Progenitor cell of endocrine pancreas (in vitro differentiated cells): ENCODE measurements at places on chromosomes 7 and 10. TPM values are rescaled to one million over a fixed set of nuclear protein-coding genes. Genes with fewer than 3 reads are reported as not detected.

Gene C10orf67
- total RNA-seq, result 0.38 TPM in 1 of 2 replicates, not detected in the other

Gene MBL2
- total RNA-seq, result not detected in 2 replicates

Gene LRRD1
- 0.31 and 0.34 TPM in 2 replicates for total RNA-seq

Gene TACR2
- total RNA-seq, result not detected in 2 replicates

Gene TBL2
- 42.1 and 44.9 TPM in 2 replicates for total RNA-seq

Gene GARIN1A
- total RNA-seq, result 5.1 and 7.4 TPM in 2 replicates

Gene TCF7L2
- 103 and 109 TPM in 2 replicates for total RNA-seq

Gene SFRP4
- not detected in 2 replicates for total RNA-seq

Gene CTAGE6
- not detected in 2 replicates for total RNA-seq

Gene FANK1
- 2.5 and 3.2 TPM in 2 replicates for total RNA-seq

Gene PAPOLB
- 0.07 and 0.10 TPM in 2 replicates for total RNA-seq

Gene ZNF33A
- 54.8 and 54.9 TPM in 2 replicates for total RNA-seq

Gene IDI2
- total RNA-seq, result not detected in 2 replicates

Gene COBL
- 19.8 and 21.3 TPM in 2 replicates for total RNA-seq

Gene GPC2
- 64.0 and 65.2 TPM in 2 replicates for total RNA-seq

DNA sequence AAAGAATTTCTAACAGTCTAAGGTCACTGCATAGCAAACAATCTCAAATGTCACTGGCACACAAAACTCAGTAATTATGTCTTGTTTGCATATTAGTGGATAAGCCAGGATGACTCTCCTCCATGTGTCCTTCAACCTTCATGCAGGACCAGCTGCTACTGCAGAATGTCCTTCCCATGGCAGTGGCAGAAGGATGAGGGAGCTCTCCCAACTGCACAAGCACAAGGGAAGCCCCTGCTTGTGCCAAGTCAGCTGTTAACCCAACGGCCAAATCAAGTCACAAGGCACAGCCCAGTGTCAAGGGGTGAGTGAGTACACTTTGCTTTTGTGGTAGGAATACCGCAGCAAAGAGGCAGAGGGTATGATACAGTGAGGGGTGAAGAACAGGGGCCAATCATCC, 59.3 kb upstream of the VWC2 start:
- no peaks in the 10 kb centered on the region for H3K36me3 ChIP-seq
- DNase-seq, result no peak
- H3K4me3 ChIP-seq, result no peak overlapping the region
- no peak overlapping the region for H3K27ac ChIP-seq
- H3K27me3 ChIP-seq, result no peaks in the 10 kb centered on the region

DNA sequence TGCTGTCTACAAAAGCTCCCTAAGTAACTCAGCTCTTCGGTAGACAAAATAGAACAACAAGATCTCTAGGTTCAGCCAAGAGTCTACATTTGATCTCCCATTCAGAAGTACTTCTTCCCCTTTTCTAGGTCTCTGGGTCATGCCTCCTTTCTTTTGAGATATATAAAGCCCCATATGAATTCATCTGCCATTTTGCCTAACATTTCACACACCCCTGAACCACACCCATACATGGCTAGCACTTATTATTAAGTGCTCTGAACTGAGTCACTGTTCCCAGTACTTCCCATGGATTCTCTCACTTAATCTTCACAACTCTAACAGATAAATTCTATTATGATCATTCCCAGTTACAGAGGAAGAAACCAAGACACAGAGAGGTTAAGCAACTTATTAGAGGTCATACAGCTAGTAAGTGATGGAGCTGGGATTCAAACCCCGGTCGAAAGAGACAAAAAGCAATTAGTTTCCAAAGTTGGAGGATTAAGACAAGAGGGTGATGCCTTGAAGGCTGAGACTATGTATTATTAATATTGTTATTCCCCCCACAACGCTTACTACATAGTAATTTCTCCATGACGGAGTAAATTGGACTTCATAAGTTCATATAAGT, 17.3 kb downstream of the MYOF start:
- no peaks in the 10 kb centered on the region for H3K27me3 ChIP-seq
- H3K36me3 ChIP-seq, result peaks cover 3% of the 10 kb centered on the region
- no peak overlapping the region for H3K27ac ChIP-seq
- no peak for DNase-seq

DNA sequence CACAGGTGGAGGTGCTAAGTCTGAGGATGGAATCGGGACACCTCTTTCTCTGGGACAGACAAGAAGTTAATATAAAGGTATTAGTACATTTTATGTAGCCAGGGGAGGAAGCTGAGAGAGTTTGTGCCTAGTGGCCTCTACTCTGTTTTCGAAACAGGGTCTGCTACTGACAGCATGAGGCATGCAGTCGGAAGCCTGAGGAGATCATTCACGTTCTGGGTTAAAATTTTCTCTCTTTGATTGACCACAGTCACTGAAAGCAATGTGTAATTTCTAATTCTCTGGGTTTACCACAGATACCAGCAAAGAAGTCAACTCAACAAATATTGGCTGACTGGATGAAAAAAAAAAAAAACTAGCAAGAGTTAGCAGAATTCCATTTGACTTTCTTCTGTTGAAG, 53.3 kb upstream of the KCTD7 start:
- no peak for DNase-seq
- H3K36me3 ChIP-seq, result peaks cover 7% of the 10 kb centered on the region
- H3K27ac ChIP-seq, result no peak overlapping the region
- H3K4me1 ChIP-seq, result peaks cover 4% of the 10 kb centered on the region
- no peaks in the 10 kb centered on the region for H3K27me3 ChIP-seq

DNA sequence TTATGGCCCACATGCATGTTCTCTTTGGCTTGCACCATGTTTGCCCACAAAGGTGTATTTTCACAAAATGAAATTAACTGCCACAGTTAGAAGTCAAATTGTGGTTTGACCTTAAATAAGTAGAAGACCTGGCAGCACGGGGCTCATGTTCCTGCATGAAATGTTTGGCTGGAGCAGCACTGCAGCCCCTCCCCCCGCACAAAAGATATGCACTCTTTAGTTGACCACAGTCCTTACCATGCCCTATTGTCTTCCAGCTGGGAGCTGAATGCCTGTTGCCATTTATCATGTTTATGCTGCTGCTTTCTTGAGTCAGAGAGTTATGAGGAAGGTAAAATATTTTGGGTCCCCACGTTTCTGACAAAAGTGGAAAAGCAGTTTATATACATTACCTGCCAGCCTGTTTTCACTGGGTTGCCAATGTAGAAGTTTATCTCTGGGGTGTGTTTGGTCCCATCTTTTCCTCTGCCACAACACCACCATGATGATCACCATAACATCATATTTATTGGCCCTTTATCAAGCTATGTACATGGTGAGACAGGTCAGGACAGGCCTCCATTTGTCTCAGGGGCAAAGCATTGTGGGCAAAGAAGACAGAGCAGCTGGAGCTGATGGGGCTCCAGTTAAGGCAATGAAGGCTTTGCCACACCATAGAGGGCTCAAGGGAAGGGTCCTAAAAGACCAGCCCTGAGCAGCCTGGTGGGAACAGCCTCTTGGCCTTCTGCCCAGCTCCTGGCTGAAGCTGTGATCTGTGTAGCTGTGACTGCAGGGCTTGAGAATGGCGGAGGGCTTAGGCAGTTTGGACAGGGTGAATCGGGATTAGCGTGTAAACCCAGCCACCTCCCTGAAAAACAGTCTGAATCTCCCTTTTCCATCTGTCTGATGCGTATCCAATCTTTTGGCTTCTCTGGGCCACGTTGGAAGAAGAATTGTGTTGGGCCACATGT, 5.4 kb downstream of the PRF1 start:
- no peaks in the 10 kb centered on the region for H3K36me3 ChIP-seq
- DNase-seq, result no peak
- H3K27me3 ChIP-seq, result peaks cover 5% of the 10 kb centered on the region

GRCh38 chr7:128887169-128888038, 23.1 kb downstream of the KCP start:
- no peaks in the 10 kb centered on the region for H3K36me3 ChIP-seq
- peaks cover 11% of the 10 kb centered on the region for H3K27me3 ChIP-seq
- no peak for DNase-seq
- no peaks in the 10 kb centered on the region for H3K4me1 ChIP-seq

GRCh38 chr10:123309731-123310130, 155.5 kb downstream of the BUB3 start:
- no peak for DNase-seq
- no peak overlapping the region for H3K27ac ChIP-seq
- H3K27me3 ChIP-seq, result no peaks in the 10 kb centered on the region

DNA sequence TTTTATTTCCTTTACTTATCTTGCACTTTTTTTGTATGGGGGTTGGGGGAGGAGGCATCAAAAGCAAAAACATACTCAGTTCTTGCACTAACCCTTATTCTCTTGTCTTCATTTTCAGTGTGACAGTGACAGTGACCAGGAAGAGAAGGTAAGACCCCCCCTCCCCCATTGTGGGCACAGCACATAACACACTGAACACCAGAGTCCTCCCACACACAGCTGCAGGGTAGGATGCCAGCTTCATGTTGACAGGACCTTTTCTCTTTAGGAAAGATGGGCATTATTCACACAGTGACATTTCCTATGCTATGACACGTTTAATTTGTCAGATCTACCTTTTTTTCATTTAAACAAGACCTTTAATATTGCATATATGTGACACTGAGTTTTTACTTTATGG, 696.3 kb upstream of the GALNT17 start:
- no peak overlapping the region for H3K27ac ChIP-seq
- H3K4me1 ChIP-seq, result peaks cover 15% of the 10 kb centered on the region
- no peaks in the 10 kb centered on the region for H3K36me3 ChIP-seq
- H3K27me3 ChIP-seq, result no peaks in the 10 kb centered on the region

DNA sequence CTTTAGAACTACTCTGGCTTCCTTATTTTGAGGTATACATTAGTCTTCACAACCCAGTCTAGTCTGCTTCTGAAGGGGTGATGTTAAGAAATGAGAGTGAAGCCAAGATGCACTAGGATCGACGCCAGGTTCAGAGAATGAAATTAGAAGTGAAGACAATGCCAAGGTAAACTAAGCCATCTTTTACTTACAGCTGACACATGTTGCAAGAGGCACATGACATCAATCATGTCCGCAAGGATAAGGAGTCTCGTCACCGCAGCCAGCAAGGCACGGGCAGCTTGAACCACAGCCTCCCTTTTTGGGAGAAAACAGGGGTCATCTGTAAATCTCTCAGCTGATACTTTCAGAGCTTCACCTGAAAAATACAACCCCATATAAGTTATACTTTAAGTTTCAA, 156.7 kb downstream of the CTNNA3 start:
- DNase-seq, result no peak
- no peaks in the 10 kb centered on the region for H3K27me3 ChIP-seq
- H3K27ac ChIP-seq, result no peak overlapping the region
- H3K4me3 ChIP-seq, result no peak overlapping the region
- no peaks in the 10 kb centered on the region for H3K4me1 ChIP-seq

DNA sequence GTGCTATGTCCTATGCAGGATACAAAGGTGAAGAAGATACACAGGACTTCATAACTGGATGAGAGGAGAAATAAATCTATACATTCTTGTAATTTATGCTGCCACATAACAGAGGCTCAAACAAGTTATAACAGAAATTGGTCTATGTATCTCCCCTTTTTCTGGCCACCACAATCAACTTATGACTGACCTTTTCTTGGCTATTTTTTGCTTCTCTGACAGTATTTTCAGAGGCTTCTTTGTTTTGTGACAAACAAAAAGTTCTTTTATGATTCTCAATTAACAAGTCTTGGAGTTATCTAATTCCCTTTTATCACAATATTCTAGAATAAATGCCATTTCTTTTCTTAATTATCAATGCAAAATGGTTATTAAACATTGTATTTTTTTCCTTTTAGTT, 953.0 kb upstream of the ZWINT start:
- H3K27me3 ChIP-seq, result no peaks in the 10 kb centered on the region
- H3K4me3 ChIP-seq, result no peak overlapping the region
- no peak overlapping the region for H3K27ac ChIP-seq
- H3K4me1 ChIP-seq, result no peaks in the 10 kb centered on the region
- H3K36me3 ChIP-seq, result no peaks in the 10 kb centered on the region

GRCh38 chr7:15839416-15840100, 153.1 kb upstream of the MEOX2 start:
- H3K27me3 ChIP-seq, result peaks cover 3% of the 10 kb centered on the region
- no peaks in the 10 kb centered on the region for H3K36me3 ChIP-seq
- H3K4me3 ChIP-seq, result peak overlapping the region; percentile 60
- no peak for DNase-seq
- peaks cover 3% of the 10 kb centered on the region for H3K4me1 ChIP-seq

- no peaks in the 10 kb centered on the region for H3K36me3 ChIP-seq
- no peaks in the 10 kb centered on the region for H3K27me3 ChIP-seq
- H3K4me1 ChIP-seq, result no peaks in the 10 kb centered on the region
- no peak overlapping the region for H3K27ac ChIP-seq
- no peak overlapping the region for H3K4me3 ChIP-seq
- DNase-seq, result no peak
Measured at GRCh38 chr7:28096713-28097112, 83.9 kb downstream of the JAZF1 start.

- peaks cover 5% of the 10 kb centered on the region for H3K27me3 ChIP-seq
- H3K27ac ChIP-seq, result no peak overlapping the region
- no peak overlapping the region for H3K4me3 ChIP-seq
- H3K36me3 ChIP-seq, result no peaks in the 10 kb centered on the region
Measured at GRCh38 chr10:60821656-60822055, 43.4 kb downstream of the CDK1 start.

- H3K4me3 ChIP-seq, result no peak overlapping the region
- H3K27me3 ChIP-seq, result no peaks in the 10 kb centered on the region
- no peak overlapping the region for H3K27ac ChIP-seq
- H3K36me3 ChIP-seq, result peaks cover 2% of the 10 kb centered on the region
- DNase-seq, result no peak
Measured at GRCh38 chr10:45432700-45433472, 58.9 kb downstream of the ALOX5 start.

DNA sequence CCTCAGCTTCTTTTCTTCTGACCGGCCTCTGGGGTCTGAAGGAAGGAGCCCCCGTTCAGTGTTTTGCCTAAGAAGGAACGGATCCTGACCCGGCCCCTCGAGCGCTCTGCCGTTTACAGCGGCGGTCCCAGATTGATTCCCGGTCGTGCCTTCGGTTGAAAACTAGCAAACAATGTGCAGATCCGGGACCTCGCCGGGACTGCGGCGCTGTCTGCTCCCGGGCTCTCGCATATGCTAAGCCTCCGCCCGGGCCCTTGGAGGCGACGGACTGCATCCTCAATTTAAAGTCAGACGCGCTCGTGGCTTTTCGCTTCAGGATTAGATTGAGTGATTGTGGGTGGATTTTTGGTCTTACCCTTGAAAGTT, 559 bp downstream of the DBF4 start:
- peak overlapping the region; percentile 98 for H3K4me3 ChIP-seq
- H3K4me1 ChIP-seq, result peaks cover 23% of the 10 kb centered on the region
- H3K27ac ChIP-seq, result peak overlapping the region; percentile 97
- H3K36me3 ChIP-seq, result peaks cover 22% of the 10 kb centered on the region

DNA sequence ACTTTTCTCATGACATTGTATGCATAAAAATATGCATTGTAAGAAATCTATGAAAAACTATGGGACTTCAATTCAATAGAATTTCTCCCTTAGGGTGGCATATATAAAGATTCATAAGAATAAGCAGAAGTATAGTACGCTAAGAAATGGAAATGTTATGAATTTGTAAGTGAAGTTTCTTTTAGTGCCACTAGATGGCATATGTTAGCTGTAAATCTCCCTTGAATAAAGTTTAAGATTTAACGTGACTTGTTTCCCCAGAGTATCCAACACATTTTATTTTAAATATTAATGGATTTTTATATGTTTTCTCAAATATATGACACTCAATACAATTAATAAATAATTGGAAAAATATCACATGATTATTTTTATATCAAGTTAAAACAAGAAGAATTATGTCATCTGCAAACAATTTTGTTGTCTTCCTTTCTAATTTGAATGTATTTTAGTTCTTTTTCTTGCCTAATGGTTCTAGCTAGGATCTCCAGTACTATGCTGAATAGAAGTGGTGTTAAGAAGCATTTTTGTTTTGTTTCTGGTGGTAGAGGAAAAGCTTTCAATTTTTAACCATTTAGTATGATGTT, 287.2 kb downstream of the HGF start:
- H3K36me3 ChIP-seq, result no peaks in the 10 kb centered on the region
- H3K4me1 ChIP-seq, result no peaks in the 10 kb centered on the region
- DNase-seq, result no peak
- no peak overlapping the region for H3K4me3 ChIP-seq
- peaks cover 8% of the 10 kb centered on the region for H3K27me3 ChIP-seq
